Stimulated activated CD8-positive, alpha-beta memory T cell treated with anti-CD3 and anti-CD28 coated beads, Interleukin-4, amount 100 ng/mL, for 1 hour (primary cell): ENCODE measurements at places on chromosomes 1 and 21.

GRCh38 chr1:102851616-102852015 lies 256.7 kb downstream of the COL11A1 start:
- DNase-seq = no peak

DNA sequence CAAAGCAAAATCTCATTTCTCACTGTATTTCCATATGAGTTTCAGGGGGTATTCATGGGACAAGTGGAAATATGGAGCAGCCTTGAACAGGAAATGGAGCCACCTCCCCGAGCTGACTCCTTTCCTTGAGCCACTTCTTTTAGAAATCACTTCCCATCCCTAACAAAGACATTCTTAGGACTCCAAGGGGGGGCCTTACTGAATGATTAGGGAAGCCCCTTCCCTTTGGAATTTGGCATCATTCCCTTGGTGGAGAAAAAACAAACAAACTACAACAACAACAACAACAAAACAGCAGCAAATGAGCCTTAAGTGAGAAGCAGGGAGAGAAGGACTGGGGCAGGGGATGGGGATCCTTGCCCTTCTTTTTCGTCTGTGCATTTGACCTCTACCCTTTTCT lies 278.3 kb downstream of the ZNF648 start:
- no peak for DNase-seq

- no peak for DNase-seq
These were observed 136.2 kb downstream of the NTNG1 start for GRCh38 chr1:107277022-107277421.

- DNase-seq = no peak
These were observed 100.0 kb upstream of the AJAP1 start for GRCh38 chr1:4554271-4554865.

DNA sequence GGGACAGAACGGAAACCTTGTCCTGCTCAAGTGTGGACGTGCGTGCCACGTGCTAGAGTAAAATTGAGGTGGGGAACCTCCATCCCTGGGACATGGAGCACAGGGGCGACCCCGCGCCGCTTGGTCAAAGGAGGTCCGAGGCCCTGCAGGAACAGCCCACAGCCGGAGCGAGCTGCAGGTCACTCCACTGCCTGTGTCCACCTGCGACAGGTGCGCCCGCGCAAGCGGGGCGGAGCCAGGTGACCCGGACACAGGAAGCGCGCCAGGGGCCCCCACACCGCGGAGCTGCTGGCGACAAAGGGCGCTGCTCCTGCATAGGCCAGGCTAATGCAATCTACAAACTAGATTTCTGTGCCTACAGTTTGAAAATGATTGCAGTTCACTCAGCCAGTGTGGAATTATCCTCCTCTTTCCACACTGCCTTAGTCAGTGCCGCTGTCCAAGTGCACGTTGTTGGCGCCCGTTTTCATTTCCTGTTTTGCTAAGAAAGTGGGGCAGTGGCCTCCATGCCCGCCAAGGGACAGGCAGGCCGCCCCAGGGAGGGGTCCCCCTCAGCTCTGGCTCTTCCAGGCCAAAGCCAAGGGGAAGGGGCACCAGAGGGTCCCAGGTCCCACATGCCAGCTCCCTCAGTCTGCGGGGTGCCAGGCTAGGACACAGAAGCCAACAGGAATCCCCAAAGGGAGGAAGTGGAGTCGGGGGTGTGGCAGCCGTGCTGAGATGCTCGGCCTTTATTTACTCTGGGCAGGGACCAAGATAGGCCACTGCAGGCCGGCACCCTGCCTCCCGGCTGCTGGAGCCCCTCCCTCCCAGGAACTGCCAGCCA lies 4.3 kb upstream of the NADK start:
- no peak for DNase-seq

DNA sequence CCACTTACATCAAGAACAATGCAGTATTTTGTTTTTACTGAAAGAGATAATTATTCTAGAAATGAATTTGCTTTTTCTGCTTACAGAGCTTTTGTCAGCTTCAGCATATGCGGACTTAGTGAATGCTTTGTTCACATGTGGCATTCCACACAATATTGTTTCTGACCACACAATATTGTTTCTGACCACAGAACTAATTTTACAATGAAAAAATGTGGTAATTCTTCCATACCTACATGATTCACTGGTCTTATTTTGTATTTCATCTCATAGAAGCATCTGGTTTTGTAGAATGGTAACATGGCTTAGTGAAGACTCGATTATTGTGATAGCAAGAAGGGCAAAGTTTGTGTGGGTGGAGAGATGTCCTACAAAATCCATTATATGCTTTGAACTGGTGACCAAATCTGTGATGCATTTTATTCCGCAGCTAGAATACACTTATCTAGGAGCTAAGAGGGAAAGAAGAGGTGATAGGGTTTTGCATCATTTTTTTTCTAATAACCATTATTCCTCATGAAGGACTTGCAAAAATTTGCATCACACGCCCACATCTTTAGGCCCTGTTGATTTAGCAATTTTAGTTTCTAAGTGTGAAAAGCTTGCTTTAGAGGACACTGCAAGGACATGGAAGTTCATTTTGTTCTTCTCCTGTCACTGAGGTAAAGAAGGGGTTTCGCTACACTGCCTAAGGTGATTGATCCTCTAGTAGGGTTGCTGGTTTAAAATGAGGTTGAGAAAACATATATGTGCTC lies 75.3 kb downstream of the HLX start:
- DNase-seq = no peak

GRCh38 chr1:170415710-170416372 lies 116.1 kb upstream of the GORAB start:
- DNase-seq = no peak

- DNase-seq = no peak
These were observed 20.7 kb downstream of the CD34 start for GRCh38 chr1:207890136-207890738.

- DNase-seq = no peak
These were observed 5.4 kb upstream of the ZNF281 start for GRCh38 chr1:200415227-200415626.
